ENCODE measurements at places on chromosomes 1 and 21.

DNA sequence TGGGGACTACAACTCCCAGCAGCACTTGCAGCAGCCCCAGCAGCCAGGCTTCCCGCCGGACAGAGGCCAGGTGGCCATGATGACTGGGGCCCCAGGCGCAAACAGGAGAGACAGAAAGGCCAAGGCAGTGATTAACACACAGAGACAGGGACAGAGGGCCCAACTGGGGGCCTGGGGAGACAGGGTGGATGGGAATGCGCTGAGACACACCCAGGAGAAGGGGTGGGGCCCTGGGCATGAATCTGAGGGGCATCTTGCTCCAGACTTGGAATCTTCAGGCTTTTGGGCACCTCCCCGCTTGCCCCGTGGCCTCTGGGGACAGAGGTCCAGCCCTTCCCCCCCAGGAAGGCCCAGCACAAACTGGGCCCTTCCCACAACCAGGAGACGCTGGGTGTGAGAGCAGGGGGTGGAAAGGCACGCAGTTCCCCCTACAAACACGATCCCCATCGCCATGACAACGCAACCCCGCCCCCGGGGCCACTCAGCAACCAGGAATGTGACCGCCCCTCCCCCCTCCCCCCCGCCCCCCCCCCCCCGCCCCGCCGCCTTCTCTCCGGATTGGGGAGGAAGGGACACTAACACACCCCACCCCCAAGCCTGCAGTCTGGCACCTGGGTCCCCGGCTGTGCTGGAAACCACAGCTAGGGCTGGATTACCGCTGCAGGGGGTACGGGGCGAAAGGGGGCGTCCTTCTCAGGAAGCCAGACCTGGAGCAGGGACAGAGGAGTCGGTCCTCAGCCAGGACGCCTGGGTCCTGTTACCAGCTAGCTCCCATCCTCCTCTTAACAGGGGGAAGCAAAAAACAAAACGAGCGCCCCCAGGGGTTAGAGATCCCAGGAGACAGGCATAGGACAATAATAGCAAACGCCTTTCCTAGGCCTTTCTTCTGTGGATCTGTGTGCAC is 4.5 kb downstream of the HDGF start:
- peak; percentile 89 for DNase-seq

GRCh38 chr1:235465066-235465465 is 39.2 kb downstream of the B3GALNT2 start:
- DNase-seq: no peak

DNA sequence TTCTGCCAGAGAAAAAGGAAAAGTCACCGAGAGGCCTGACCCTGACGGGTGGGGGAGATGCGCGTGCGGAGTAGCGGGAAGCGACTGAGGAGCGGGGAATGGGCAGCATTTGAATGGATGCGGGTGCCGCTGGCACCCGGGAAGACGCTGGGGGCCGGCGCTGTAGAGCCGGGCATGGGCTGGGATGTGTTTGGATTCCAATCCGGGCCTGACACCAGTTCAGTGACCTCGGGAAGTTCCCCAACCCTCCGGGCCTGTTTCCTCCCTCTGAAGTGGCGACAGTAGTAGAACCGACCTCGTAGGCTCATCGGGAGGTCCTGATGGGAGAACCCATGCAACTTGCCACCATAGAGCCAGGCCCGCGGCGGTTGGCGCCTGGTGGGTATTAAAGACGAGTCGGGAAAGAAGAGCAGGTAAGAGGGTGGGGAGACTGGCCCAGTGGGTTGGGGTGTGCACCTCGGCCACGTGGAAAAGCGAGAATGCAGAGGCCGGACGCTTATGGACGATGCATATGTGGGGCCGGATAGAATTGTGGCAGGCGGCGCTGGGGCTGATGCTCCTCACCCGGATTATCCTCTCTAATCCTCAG is 642 bp upstream of the SLC16A1 start:
- no peak for DNase-seq

DNA sequence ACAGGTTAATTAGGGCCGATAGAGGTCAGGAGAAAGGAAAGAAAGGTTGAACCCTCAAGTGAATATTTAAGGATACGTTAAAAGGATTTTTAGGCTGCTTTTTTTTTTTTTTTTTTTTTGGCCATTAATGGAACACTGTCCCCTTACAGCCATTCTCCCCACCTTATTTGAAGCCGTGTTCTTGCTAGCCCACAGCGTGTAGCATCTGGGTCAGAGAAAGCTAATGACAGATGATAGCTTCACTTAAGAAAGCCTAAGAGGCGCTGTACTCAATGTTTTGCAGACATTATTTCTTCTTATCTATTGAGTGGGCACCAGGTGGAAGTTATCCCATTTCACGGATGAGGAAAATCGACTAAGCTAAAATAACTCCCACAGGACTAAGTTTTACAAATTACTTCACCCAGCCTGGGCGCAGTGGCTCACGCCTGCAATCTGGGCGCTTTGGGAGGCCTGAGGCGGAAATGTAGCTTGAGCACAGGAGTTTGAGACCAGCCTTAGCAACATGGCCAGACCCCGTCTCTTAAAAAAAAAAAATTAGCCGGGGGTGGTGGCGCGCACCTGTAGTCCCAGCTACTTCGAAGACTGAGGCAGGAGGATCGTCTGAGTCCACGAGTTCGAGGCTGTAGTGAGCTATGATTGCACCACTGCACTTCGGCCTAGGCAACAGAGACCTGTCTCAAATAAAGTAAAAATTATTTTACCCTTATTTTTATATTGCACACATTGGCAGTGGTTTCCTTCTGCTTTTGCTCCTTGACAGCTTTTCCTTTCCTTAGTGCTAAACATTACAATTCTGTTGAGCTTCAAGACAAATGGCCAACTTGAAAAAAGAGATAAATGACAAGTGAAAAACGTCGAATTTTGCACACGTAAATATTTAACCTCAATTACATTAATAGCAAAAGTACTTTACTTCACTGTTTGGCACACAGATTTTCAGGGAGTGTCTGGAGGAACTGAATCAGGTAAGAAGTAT is 1.1 kb upstream of the PHTF1 start:
- DNase-seq: no peak

DNA sequence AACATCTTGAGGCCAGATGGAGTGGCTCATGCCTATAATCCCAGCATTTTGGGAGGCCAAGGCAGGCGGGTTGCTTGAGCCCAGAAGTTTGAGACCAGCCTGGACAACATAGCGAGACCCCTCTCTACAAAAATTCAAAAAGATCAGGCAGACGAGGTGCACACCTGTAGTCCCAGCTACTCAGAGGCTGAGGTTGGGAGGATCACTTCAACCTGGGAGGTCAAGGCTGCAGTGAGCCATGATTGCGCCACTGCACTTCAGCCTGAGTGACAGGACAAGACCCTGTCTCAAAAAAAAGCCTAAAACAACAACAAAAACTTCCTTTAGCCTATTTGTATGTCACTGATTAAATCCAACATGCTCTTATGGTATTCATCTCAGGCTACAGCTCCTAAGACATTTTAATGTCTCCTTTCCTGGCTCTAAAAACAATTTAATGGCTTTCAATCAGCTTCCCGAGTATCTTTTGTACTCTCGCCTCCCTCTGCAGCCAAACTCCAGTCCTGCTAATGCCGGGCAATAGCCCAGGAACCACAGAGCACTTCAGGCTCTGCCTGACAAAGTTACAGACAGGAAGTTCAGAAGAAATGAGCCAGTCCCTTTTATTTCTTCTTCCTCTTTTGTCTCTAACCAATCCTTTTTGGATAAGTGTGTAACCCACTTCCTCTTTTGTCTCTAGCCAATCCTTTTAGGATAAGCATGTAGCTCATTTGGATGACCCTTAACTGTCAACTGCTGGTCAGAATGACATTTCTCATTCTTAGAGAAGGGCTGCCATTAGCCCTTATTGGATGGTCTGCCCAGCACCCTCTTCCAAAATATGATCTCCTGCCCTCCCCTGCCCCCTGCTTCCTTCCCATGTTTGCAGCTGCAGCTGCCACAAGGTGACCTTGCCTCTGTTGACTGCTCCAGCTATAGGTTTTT is 6.6 kb upstream of the DOP1B start:
- no peak for DNase-seq

DNA sequence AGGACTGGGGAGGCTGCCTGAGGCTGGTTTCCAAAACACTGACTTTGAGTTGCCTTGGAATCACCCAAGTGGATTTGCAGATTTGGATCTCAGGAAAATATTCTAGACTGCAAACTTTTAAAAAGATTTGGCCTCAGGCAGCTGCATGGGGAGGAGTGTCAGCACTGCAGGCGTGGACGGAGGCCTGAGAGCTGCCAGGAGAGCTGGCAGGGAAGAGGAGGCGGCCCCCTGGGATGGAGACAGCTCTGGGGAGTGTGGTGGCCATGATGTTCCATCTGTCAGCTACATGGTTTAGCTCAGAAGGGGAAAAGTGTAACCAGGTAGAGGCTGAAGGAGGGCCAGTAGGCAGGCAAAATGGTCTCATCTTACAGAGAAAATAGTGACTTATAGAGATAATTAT is 72.1 kb downstream of the VPS26C start:
- no peak for DNase-seq
